ENCODE measurements at places on chromosomes 12 and 14. TPM values are rescaled to one million over a fixed set of nuclear protein-coding genes. Genes with fewer than 3 reads are reported as not detected.

DNA sequence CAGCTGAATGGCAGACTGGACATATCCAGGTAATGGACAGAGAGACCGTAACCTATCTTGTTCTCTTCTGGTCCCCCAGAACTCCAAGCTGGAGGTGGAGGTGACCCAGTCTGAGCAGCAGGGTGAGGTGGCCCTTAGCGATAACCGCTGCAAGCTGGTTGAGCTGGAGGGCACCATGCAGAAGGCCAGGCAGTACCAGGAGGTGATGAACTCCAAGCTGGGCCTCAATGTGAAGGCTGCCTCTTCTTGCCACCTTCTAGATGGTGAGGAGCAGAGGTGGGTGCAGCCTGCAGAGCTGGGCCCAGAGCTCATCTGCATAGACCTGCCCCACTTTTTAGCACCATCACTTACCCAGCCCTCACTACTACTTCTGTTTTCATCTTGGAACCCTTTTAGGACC is 7.2 kb upstream of the KRT86 start:
- DNase-seq: no peak

GRCh38 chr12:115413626-115414025 is 729.7 kb upstream of the TBX3 start:
- DNase-seq: no peak

Gene KRT6A
- 0.24 TPM for total RNA-seq

Gene B4GALNT1
- total RNA-seq: 8.1 TPM

GRCh38 chr14:47917344-47917954 is 242.0 kb upstream of the MDGA2 start:
- peak; percentile 13 for DNase-seq

DNA sequence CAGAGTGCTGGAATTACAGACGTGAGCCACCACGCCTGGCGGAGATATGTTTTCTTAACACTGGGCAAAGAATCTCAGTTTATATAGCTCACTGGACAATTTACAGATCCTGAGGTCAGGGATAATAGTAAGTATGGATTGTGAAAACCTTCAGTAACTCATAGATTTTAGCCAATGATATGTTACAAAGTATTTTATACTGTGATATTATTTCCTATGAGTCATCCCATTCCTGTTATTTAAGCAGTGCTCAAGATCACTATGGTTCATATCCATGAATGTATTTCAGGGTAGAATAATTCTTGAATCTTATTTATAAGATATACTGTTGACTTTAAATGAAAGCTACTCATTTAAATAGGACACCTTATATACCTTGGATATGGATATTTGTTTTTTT is 107.2 kb downstream of the RAD51B start:
- DNase-seq: no peak

GRCh38 chr12:82807132-82807737 is 120.5 kb downstream of the TMTC2 start:
- DNase-seq: no peak

Gene CMA1
- total RNA-seq: not detected

Gene TAS2R7
- not detected for total RNA-seq

- no peak for DNase-seq
These were observed 148.2 kb downstream of the ADGRD1 start for GRCh38 chr12:131101703-131102492.

DNA sequence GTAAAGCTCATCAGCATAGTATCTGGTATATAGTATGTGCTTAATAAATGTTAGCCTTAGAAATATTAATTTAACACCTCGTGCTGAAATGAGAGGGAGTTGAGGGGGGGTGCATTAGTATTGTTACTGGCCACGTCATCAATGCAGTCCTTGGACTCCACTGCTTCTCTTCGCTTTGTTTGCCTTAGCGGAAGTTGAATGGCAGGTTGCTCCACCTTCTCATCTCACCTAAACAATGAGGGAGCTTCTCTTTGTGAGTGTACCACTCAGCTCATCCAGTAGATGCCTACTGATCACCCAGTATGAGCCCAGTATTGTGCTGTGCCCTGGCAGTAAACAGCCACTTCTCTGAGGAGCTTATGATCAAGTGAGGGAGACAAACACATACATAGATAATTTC is 4.5 kb downstream of the TMEM117 start:
- DNase-seq: no peak

DNA sequence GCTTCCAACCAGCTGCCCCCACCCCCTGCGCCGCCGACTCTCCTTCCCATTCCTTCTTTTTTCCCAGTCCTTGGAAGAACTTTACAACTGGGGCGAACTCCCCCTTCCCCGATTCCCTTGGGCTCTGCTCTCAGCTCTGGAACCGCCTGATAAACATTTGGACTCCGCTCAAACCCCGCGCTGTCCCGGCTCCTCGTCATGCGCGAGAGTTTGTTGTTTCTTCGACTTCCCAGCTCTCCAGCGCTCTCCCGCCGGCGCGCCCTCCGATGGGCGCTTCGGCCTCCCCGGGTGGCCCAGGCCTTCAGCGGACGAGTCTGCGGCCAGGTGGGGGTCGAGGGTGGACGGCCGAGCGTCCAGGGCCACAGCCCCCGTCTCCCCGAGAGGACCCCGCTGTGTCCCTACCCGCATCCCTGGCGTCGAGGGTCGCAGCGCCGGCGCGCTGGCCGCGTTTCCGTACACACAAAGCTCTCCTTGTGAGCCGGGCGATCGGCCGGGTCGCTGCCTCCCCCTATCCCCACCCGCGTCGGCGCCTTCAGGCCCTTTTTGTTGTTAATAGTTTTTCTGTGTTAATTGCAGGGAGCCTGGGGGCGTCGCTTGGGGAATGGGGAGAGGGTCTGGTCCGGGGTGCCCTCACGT is 847 bp downstream of the MMP14 start:
- DNase-seq: peak; percentile 46

GRCh38 chr12:12822886-12823285 is 9.7 kb downstream of the DDX47 start:
- DNase-seq: no peak

DNA sequence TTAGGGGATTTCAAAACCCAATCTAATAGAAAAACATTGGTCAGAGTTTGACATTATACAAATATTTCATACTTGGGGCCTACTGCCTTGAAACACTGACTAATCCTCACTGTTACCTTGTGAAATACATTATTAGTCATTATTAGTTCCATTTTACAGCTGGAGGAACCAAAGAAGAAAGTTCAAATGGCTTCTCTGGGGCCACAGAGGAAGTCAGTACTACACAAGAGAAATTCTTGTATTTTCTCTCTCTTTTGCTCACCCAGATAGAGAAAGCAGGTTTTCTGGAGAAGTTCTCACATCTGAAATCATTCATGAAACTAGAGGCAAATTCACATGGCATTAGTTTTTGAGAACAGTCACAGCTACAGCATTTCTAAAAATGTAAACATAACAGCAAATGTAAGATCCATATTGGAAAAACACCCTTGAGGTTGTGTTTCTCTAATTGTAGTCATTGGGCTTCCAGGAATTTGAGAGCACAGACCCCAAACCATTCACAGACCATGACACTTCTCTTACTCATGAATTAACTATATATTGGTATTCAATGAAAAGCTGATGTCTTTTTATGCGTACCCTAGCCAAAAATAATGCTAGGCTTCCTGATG is 83.0 kb downstream of the LLPH start:
- no peak for DNase-seq

Gene KLRD1
- not detected for total RNA-seq

Gene TGM1
- 4.5 TPM for total RNA-seq

DNA sequence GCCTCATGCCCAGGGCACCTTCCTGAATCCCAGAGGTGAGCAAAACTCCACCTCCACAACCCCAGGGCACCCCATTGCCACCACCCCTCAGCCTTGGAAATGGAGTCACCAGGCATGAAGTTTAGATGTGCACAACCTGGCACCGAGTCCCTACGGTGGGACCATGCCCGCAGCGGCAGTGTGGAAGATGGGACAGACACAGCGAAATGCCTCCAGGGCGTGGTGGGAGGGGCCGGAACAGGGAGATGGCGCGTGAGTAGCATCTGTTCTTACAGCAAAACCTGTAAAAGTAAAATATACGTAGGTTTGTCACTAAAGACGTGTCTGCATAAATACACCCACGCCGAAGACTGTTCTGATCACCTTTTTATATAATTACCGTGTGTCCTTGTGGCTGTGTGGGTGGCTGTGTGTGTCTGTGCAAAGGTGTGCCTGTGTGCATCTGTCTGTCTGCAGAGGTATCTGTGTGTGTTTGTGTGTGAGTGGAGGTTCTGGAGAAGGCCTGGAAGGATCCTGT is 17.4 kb upstream of the DEGS2 start:
- no peak for DNase-seq

DNA sequence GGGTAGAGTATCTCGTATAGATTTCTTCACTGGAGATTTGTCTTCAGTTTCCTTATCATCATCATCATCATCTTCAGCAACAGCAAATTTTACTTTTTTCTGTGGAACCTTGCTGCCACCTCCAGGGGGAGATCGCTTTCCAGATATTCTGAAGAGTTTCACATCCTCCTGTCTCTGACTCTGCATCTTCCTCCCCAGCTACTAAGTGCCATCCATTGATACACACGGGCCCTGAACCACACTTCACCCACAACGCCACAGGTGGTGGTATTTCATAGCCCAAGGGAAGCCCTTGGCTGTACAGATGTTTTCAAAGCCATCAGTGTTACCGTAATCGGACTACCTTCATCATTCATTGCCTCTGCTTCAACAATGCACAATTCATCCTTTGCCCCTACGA is 82.2 kb downstream of the PPP2R5C start:
- DNase-seq: peak; percentile 9

Gene BHLHE41
- total RNA-seq: 54.1 TPM

Gene EIF2S3B
- 4.8 TPM for total RNA-seq

GRCh38 chr14:94797887-94798286 is 28.0 kb upstream of the GSC start:
- no peak for DNase-seq

Gene TRIP11
- total RNA-seq: 50.2 TPM

Gene RNASE7
- total RNA-seq: not detected

DNA sequence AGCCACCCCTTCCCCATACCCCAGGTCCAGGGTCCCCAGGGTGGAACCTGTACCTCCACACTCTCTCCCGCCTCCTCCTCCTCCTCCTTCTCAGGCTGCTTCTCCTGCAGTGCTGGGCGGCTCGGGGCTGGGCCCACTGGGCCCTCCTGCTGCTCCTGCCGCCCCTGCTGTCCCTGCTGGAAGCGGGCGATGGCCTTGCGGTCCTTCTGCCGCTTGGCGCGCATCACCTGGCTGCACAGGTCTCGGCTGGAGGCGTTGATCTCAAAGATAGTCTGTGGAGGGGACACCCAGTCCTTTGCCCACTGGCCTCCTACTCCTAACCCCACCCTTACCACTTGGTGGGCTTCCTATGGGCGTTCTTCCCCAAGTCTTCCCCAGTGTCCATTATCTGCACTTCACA is 14.5 kb downstream of the CFAP73 start:
- DNase-seq: no peak

DNA sequence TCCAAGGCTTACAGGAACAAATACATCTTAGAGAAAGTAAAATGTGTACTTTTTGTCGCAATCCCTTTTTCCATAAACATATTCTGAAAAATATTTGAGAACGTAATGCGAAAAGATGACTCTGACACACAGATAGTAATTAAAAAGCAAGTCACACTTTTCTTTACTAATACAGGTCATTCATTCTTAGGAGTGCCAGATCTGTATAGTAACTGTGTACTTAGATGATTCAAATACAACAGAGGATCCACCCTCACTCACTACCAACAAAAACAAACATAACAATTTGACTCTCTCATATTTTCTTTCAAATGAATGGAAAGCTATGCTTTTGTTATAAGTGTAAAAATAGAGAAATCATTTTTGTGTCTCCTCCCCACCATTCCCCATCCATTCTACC is 795.4 kb downstream of the SLC6A15 start:
- no peak for DNase-seq

GRCh38 chr12:54404061-54405004 is 14.7 kb downstream of the ITGA5 start:
- peak; percentile 57 for DNase-seq

- DNase-seq: no peak
These were observed 36.4 kb upstream of the GARIN6 start for GRCh38 chr12:99611117-99611516.

DNA sequence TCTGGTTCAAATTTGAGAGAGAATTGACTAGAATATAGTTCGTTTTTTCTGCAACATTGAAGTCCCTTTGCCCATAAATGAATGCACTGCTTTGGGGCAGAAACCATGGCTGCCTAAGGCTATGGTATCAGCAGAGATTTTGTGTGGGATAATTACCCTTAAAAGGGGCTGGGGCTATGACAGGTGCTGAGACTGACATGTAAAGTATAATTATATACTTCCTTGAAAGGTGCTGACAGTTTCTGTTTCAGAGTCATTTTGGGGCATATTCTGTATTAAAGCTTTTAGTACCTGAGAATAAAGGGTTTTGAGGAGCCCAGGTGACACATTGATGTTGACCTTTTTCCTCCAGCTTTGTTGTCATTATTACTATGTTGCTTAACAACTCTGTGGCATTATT is 150.3 kb upstream of the PTPRQ start:
- no peak for DNase-seq

DNA sequence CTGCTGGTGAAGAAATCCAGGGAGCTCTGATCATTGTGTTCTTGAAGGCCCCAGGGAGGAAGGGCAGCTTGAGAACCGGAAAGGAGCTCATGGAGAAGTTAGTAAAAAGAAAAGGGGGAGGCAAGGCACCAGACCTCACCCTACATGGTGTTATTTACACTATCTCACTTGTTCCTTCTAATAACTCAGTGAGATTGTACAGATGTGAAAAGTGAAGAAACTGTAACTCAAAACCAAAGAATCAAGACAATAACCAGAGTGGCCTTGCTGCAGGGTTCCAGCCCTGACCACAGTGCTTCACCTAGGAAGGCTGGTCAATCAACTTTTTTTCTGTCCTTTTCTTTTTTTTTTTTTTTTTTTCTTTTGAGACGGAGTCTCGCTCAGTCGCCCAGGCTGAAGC is 353.6 kb downstream of the TMTC2 start:
- no peak for DNase-seq

DNA sequence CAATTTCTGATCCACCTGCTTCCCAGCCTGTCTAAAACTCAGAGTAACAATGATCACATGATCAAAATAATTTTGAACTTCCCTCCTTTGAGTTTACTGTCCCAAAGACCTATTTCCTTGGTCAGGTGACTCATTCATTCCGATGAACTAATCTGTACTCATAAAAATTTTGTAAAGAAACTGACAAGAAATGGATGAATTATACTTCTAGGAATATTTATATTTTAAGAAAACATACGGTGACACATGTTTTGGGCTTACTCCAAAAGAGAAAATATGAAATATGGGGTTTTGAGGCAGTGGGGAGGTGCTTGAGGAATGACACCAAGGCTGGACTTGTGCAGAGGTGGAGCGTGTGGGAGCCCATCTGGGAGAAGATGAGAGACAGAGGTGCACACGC is 42.0 kb downstream of the GUCY2C start:
- DNase-seq: no peak

DNA sequence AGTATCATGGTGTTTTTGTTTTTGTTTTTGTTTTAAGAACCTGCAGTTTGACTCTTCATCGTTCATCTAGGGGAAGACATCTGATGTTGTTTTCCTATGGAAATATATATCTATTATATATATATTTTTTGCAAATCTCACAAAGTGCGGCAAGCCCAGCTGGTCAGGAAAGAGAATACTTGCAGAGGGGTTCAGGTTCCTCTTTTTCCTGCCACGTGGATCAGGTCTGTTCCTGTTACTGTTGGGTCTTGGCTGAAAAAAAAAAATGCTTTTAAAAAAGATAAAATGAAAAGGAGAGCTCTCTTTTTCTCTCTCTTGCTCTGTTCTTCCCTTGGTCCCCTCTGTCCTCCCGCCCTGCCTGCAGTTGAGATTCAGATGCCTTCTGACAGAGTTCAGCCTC is 179.4 kb upstream of the BCL2L14 start:
- DNase-seq: no peak
